ENCODE measurements at places on chromosomes 3 and 15.

DNA sequence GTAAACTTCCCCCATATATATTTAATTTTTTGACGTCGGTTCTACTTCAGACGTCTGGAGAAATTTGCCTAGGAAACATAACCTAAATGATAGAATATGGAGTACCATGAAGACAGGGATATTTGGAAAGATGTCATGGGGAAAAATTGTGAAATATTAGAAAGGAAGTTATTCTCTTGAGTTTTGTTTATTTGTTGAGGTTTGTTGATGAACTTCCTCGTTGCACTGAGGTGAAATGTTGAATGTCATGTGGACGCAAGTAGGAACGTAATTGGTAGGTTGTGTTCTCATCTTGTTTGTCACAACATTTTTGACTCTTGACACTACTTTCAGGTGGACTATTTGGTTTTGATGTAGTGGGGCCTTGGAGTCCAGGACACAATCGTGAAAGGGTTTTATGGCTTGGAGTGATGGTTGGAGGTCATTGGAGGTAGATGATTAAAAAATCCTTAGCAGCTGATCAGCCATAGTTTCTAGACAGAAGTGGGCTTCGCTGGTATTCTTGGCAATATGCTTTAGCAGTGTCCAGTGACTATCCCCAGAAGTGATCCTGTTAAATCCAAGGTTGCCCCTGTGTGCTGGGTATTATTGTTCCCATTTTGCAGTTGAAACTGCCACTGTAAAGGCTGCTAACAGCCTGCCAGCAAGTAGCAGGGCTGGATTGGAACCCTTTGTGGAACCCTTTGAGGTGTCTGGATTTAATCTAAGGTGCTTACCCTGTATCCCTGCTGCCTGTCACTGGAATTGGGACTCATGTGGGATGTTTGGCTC, 1.5 kb downstream of the ABHD5 start:
- no peak for DNase-seq

DNA sequence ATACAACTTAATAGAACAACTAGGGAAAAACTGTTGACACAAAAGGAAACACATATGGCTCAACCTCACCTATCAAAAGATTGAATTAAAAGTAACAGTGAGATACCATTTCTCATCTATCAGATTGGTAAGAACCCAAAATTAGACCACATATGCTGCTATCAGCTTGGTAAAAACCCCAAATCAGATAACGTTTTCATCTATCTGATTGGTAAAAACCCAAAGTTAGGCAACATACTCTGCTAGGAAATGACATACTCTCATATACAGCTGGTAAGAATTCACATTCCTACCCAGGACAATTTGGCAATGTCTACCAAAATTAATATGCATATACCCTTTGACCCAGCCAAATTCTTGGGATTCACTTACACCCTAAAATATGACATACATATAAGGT, 26.3 kb downstream of the NRG4 start:
- DNase-seq = no peak

GRCh38 chr15:65197337-65197645, 12.1 kb upstream of the CLPX start:
- DNase-seq = no peak

- DNase-seq = no peak
Observed at GRCh38 chr15:73724212-73724611, 28.9 kb downstream of the INSYN1 start.

DNA sequence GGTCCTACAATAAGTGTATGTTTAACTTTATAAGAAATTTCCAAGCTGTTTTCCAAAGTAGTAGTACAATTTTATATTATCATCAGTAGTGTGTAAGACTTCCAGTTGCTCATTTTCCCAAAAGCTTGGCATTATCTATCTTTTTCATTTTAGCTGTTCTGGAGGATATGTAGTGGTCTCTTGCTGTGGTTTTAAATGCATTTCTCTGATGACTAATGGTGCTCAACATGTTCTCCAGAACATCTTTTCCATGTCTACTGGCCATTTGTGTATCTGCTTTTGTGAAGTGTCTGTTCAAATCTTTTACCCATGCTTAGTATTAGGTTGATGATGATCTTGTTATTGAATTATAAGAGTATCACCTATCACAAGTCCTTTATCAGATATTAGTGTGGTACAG, 13.3 kb downstream of the BCL2A1 start:
- no peak for DNase-seq

- no peak for DNase-seq
Observed at GRCh38 chr3:133418361-133418760, 18.5 kb downstream of the BFSP2 start.

GRCh38 chr3:46944191-46944590, 32.4 kb downstream of the CCDC12 start:
- DNase-seq = no peak

GRCh38 chr15:29862271-29862670, 40.0 kb upstream of the TJP1 start:
- no peak for DNase-seq

DNA sequence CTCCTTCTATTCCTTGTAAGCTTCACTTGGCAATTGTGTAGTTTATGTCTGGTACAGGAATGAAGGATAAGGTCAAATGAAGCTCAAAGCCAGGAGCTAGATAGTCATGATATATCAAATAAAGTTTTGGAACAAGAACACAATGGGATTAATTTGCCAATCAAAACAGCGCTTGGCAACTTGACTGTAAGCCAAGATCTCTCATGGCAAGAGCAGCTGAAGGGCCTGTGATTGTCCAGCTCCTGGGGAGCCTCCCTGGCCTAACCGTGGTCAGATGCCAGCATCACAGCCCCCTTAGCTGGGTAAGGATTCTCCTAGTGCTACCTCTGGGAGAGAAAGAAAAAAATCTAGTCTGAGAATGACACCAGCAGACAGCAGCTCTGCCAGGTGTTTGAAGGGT, 97.2 kb downstream of the LIPC start:
- DNase-seq = no peak

- DNase-seq = no peak
Observed at GRCh38 chr3:126434931-126435411, 40.3 kb downstream of the CFAP100 start.

DNA sequence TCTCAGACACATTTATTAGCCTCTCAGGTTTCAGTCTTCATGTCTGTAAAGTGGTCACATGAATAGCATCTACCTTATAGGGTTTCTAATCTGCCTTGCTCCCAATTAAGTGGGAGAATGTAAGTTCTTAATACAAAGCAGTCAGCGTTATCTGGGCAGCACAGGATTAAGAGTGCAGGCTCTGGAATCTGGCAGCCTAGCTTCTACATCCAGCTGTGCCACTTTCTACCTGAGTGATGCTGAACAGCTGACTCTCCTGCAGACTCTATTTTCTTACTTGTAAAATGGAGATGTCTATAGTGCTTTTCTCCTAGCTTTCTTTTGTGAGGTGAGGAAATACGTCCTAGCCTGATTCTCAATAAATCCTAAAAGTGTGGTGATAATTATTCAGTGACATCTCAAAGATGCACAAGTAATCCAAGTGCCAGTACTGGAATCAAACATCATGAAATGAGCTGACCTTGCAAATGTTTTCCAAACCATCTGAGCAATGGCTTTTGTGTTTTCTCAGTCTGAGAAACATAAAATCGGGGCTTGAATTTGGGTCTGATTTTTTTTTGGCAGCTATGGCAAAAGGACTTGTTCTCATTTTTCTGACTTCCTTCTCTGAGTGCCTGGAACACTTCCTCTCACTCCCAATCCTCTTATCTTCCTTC, 232.2 kb upstream of the FEZF2 start:
- no peak for DNase-seq

DNA sequence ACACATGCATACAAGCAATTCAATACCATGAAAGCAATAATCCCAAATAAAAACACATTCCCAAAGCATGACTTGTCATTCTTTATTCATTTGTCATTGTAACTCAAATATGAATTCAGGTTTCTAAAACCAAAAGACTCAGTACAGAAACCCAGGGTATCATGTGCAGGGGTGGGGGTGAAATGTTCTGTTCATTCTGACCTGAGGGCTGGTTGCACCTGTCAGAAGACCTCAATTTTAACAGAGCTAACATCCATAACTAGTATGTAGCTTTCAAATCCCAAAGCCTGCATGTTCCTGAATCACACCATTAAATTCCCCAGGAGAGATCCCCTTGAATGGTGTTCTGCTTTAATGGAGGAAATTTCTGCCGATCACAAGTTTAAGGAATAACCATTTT, 738.7 kb downstream of the MCTP2 start:
- DNase-seq = no peak

- DNase-seq = no peak
Observed at GRCh38 chr3:99508191-99508590, 130.2 kb upstream of the COL8A1 start.

GRCh38 chr3:184760337-184761074, 48.6 kb upstream of the MAGEF1 start:
- no peak for DNase-seq

DNA sequence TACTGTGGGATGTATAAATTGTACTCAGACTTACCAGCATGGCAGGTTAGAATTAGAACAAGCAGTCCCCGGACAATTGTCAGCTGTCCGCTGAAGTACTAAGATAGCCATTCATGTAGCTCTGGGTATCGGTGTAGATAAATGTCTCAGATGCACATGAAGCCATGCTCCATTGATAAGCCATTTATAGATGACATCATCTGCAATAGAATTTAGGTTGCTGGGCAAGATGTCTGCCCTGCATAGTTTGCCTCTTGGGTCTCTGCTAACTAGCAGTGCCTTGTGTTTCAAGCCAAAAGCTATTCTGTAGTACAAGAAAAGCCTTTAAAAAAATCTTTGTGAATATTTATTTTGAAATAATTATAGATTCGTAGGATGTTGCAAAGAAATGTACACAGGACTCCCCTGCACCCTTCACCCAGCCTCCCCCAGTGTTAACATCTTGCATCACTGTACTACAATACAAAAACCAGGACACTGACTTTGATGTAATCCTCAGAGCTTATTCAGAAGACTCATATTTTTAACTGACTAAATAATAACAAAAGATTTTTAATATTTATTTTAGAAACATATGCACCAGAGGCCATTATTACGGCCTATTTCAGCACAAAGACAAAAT, 220.6 kb upstream of the THRB start:
- no peak for DNase-seq

- no peak for DNase-seq
Observed at GRCh38 chr3:171862993-171863521, 19.9 kb downstream of the TMEM212 start.

DNA sequence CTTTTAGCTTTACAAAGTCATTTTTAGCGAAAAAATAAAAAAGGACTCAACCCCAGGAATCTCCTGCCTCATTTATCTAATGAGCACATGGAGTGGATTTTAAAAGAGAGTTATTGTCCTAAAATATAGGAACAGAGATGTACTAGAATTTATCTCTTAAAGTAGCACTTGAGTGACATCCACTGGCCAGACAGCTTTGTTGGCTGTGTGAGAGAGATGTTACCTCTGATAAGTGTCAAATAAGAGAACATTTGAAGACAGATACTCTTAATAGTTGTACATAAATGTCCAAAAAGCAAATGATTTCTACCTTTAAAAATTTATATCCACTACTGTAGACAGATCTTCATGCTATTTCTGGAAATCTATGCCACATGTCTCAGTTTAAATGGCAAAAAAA, 12.3 kb upstream of the MFSD1 start:
- DNase-seq = no peak

GRCh38 chr15:38726187-38726586, 161.6 kb upstream of the RASGRP1 start:
- no peak for DNase-seq

GRCh38 chr3:175238801-175239200, 379.7 kb downstream of the NAALADL2 start:
- DNase-seq = no peak

DNA sequence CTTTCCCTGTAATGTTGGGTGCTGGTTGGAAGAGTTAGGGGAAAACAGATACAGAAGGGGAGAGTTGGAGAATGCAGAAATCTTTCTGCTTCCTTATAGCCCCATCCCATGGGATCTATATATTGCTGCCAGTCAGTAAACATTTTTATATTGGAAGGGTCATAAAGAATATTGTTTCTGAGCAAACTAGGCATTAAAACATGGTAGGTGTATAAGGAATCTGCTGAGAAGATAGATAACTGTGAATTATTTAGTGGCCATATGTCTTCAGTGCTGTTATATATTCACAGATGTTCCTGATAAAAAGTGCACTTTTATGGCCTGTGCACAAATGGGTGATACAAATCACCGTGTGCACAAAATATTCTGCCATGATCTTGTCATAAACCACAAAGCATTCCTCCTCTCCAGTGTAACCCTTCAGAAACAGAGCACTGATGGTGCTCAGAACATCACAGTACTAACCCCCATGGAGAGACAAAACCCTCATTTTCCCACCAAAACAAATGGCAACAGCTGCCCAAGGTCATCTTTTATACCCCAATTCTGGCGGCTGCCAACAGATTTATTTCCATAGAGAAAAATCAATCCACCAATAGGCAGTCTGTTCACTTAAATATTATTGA, 269.3 kb downstream of the SLC9A9 start:
- DNase-seq = no peak

DNA sequence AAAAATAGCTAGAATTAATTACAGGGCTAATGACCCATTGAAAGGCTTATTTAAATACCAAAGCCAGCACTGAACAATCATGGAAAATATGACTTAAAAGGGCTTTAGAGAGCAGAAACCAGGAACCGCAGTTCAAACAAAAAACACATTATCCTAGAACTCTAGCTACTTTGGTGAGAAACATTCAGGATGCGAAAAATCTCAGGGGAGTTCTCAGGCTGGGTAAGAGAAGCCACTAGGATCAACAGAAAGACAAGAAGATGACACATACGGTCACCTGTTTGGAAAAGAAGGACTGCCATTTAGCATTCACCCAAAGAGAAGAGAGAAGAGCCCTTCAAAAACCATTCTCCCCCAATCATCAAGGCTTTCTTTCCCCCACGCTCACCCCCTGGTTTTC, 75.6 kb upstream of the ICE2 start:
- DNase-seq = no peak

DNA sequence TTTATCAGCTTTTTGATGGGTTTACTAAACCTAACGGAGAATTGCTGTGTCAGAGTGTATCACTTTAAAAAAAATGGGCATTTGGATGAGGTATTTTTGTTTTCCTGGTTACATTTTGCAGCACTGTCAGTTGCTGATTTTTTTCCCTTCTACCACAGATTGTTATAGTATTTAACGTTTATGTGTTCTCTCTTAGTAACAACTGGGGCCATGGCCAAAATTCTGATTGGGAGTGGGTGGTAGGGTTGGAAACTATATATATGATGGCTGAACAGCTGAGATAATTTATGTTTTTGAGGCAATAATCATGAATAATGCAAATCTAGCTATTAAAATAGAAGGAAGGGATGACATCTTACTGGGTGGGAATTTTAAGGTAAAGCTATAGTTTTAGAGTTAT, 229.4 kb upstream of the SUCLG2 start:
- DNase-seq = no peak

- DNase-seq = no peak
Observed at GRCh38 chr15:99970891-99971430, 237.7 kb upstream of the LYSMD4 start.

DNA sequence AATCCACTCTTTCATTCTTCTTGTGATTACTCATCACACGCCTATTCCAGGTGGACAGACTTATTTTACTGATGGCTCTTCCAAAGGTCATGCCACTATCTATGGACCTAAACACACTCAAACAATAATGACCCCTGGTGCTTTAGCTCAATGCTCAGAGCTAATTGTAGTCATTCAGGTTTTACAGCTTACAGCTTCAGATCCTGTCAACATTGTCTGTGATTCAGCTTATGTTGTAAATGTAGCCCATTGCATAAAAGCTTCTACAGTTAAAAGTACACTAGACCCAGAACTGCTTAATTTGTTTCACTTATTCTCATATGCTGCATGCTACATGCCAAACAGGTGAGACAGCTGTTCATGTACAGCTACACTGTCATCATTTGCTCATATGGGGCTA, 49.2 kb downstream of the LSM3 start:
- no peak for DNase-seq
